ENCODE measurements at places on chromosomes 12 and 14.

- DNase-seq = no peak
Measured at GRCh38 chr12:50201987-50202521, 34.9 kb upstream of the CERS5 start.

DNA sequence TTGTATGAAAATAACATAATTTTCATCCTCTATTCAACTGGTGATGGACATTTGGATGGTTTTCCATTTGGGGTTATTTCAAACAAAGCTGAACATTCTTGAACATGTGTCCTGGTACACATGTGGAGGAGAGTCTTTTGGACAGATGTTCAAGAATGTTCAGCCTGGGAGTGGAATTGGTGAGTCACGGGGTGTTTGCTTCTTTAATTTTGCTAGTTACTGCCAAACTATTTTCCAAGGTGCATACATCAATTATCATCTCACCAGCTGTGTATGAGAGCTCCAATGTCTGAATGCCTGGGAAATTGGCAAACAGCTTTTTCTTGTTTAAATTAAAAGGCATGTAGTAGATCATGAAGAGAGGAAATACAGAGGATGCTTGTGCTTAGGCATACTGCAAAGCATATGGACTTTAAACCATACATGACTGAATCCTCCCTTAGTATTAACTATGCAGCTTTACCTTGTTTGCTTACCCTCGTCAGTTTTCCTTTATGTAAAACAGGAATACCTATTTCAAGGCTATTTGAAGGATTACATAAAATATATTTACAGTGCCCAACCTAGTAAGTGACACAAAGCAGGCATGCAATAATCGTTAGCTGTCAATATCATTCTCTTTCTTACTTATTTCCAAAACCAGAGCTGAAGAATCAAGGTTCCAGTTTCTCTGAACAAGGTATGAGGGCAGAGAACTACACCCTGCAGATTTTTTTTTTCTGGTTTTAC, 152.1 kb downstream of the ITPR2 start:
- DNase-seq = no peak

- no peak for DNase-seq
Measured at GRCh38 chr14:23162800-23163199, 20.7 kb downstream of the SLC7A8 start.

DNA sequence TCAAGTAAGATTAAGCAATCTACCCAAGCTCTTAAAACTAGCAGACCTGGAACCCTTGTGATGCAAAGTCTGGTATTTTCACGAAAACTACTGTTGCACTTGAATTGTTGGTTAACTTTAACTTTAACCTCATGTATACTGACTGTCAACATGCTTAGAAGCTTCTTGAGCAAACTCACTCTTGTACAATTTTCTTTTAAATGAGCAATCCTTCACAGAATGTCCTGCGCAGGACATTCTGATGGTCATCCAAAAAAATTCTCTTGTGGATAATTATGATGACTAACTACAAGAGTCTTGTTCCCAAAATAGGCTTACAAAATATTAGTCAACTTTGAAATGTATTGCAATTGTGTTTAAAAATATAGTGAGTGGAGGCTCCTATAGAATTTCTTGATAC, 54.0 kb upstream of the PDE3A start:
- DNase-seq = no peak

DNA sequence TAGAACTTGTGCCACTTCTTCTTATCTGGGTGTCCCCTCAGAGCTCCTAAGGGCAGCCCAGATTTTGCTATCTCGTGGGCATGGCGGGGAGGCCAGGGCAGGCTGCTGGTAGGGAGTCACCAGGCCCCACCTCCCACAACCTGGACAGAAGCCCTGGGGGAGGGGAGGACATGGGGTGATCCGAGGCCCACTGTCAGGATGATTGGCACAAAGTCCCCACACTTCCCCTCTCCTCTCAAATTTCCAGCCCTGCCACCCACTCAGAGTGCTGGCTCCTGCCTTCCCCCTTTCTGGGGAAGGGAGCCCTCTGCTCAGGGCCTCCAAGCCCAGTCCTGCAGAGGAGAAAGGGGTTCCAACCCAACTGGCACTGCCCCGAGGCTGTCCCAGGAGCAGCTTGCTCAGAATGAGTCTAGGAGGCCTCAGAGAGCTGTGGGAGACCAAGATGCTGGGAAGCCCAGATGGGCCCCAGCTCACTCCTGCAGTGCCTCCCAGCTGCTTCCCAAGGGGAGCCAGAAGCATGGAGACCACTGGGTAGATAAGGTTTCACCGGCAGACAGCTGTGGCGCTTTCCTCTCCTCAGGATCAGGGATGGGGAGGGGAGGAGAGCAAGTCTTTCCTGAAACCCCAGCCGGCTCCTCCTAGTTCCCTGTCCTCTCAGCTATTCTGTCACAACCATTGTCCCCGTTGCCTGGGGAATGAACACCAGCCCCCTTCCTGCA, 82.8 kb downstream of the B4GALNT3 start:
- DNase-seq = no peak

Measured in CD4-positive, alpha-beta T cell treated with Interleukin-4 for 1 hour (primary cell).